Stimulated activated CD8-positive, alpha-beta memory T cell treated with anti-CD3 and anti-CD28 coated beads, Interleukin-4, amount 100 ng/mL, for 4 hours (primary cell): ENCODE measurements at places on chromosomes 7 and 10.

DNA sequence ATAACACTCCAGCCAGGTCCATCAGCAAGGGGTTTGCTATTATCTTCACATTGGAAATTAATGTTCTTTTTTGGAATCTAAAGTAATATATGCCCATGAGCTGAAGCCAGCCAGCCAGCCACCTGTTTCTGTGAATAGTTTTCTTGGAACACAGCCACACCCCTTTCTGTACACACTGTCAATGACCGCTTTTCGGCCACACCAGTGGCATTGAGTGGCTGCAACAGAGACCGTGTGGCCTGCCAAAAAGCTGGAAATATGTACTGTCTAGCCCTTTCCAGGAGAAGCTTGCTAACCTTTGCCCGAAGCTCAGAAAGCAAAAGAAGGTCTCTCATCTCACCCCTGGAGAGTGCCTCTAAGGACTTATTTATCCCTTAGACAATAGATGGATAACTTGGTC, 98.5 kb upstream of the NPS start:
- no peak for DNase-seq

GRCh38 chr7:52775876-52776275, 259.6 kb upstream of the POM121L12 start:
- no peak for DNase-seq

- DNase-seq = no peak
Measured at GRCh38 chr10:118516716-118517115, 78.7 kb downstream of the PRLHR start.

DNA sequence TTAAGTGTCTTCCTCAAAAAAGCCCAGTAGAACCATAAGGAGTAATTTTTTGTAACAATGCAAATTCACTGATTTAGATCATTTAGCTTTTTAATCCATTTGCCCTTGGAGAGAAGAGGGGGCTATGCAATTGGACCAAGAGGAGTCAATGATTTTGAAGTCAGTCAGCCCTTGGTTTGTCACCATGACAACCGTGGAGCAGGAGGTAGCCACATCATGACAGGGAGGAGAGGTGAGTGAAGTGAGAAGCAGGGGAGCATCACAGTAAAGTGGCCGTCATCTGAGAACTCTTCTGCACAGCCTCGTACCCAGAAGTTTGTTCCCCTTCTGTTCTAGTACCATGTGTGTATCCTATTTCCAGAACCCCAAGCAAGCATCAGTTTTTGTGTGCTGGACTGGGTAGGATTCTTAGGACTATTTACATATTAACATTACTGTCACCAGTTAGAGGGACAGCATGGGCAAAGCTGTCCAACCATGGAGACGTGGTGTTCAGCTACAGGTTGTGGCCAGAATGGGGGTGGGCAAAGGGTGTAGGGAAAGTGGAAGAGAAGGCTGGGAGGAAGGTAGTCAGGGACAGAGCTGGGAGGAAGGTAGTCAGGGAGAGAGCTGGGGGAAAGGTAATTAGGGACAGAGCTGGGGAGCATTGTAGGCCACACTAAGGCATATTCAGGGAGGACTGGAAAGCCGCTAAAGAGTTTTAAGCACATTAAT, 13.1 kb downstream of the UBE3C start:
- no peak for DNase-seq

GRCh38 chr7:103996639-103997038, 7.2 kb upstream of the RELN start:
- DNase-seq = no peak

DNA sequence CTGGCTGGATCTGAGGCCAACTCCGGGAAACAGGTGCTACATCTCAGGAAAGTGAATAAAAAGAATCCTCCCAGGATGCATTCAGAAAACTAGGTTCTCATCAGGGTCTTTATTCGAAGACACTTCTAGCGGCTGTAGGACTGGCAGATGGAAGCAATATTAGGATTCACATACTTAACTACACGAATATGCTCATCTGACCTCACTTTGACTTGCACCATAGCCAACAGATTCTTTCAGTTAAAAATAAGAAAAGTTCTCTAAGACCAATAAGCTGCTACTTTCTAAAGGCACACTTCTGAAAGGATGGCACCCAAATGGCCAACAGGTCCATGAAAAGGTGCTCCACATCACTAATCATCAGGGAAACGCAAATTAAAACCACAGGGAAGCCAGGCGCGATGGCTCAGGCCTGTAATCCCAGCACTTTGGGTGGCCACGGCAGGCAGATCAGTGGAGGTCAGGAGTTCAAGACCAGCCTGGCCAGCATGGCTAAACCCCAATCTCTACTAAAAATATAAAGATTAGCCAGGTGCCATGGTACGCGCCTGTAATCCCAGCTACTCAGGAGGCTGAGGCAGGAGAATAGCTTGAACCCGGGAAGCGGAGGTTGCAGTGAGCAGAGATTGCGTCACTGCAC, 258.0 kb downstream of the ZMYND11 start:
- DNase-seq = no peak

DNA sequence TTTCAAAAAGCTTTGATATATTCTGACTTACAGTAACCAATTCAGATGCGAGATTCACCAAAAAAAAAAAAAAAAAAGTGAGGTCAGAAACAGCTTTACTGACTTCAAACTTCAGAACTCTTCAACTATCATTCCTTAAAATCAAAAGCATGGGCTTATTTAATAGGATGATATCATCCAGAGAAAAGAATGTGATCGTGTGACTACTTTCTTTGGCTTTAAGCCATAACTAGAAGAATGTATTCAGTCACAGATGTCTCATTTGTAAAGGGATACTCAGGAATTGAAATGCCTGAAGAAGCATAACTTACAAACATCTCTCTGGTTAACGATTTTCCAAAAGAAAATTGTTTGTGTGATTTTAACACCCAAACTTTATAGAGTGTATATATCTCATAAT, 11.5 kb downstream of the TPK1 start:
- no peak for DNase-seq

DNA sequence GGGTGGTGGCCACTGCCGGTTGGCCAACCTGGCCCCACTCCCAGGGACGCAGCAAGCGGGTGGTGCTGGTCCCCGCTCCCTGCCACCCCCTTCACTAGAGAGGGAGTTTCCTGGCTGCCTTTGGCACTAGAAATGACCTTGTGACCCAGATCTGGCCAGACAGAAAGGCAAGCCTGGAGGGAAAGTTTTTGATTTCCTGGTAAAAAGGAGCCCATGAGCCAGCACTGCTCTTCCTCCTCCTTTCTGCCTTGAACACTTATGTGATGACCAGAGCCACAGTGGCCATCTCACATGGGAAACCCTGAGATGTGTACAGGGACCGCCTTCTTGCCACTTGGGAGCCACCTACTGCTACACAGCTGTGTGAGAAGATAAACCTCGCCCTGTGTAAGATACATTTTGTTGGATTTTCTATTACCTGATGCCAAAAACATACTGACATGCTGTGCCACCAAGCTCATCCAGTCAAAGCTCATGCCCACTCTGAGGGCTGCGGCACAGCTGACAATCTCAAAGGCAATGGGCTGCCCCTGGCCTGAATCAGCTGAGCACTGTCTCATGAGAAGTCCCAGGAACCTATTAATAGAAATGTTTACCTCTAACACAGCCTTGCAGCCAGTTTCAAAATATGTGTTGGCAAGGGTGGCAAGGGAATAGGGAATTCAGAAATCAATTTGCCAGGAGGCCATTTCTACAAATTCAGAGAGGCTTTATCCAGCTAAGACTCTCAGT, 94.0 kb downstream of the CYTH3 start:
- no peak for DNase-seq

DNA sequence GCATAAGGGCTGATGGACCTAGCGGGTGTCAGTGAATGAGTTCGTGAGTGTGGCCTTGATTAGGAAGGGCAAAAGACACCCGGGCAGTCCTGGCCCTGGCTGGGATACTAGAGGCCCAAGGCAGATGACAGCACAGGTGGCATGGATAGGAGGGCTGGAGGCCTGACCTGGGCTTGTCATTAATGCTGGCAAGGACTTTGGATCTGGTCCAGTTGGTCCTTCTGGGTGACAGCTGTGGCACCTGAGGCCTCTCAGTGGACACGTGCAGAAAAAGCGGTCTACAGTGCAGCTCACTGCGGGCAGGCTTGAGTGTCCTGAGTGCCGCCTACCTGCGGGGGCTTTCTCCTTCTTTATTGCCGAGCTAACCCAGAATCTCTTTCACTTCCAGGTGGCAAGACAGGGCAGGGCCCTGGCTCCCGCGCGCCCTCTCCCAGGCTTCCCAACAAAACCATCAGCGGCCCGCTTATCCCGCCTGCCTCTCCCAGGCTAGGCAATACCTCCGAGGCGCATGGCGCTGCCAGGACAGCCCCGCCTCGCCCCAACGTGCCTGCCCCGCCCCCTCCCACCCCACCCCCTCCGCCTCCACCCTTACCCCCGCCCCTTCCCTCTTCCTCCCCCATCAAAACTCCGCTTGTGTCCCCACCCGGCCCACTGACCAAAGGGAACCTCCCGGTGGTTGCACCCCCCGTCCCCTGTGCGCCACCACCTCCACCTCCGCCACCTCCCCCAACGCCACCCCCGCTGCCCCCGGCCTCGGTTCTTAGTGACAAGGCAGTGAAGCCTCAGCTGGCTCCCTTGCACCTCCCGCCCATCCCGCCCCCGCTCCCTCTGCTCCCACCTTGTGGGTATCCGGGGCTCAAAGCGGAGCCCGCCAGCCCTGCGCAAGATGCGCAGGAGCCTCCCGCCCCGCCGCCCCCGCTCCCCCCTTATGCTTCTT, 77.4 kb downstream of the WIPF3 start:
- no peak for DNase-seq

DNA sequence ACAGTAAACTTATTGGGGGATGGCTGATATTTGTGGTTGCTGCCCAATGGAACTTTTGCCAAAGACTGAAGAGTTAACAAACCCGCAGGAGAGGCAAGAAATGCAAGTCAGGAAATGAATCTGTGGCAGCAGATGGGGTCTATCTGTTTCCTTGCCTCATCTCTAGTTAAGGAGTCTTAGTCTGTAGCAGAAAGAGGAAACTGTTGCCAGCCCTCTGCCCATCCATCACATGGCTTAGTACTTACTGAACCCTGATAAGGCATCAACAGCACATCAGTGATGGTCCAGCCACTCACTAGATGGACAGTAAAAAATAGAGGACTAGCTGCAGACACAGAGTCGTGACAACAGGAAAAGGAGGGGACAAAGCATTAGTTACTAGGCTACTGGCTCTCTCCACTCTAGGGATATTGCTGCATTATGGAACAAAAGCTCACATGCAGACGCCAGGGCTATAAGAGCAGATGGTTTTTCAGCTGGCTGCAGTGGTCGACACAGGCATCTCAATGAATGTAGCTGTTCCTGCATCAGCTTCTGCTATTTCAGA, 614.7 kb downstream of the PARD3 start:
- DNase-seq = no peak

DNA sequence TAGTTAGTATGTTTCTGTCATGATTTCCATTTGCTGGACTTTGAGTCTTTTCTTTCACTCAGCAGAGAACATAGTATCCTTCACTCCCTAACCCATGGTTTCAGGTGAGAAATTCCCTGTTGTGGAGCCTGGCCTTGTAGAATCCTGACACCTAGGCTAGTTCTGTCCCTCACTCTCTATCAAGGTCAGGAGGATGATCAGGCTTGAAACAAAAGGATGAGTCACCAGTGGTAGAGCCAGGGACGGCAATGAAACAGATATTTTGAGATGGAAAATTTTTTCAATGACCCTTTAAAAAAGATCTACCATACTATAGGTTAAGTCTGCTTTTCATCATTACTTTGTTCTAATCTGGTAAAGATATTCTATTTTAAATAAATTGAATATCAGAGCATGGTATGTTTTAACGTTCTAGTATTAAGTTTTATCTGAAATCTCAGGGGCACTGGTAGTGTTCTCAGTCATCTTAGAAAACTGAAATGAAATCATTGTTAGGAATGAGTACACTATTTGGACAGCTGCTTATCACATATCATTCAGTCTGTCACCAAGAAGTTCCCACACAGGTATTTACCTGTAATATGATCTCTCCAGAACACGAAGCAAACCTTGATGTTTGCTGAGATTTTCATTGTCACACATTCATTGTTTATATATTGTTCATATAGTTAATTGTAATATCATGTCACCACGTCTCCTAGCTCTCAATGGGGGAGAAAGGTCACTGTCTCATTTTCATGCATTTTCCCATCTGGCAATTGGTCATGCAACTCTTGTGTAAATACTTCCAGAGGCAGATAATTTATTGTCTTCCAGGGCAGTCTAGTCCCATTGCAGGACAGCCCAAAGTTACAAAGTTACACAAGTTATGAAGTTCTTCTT, 299.9 kb upstream of the LRRTM3 start:
- DNase-seq = no peak

GRCh38 chr7:156257904-156258303, 382.7 kb upstream of the RNF32 start:
- DNase-seq = no peak

DNA sequence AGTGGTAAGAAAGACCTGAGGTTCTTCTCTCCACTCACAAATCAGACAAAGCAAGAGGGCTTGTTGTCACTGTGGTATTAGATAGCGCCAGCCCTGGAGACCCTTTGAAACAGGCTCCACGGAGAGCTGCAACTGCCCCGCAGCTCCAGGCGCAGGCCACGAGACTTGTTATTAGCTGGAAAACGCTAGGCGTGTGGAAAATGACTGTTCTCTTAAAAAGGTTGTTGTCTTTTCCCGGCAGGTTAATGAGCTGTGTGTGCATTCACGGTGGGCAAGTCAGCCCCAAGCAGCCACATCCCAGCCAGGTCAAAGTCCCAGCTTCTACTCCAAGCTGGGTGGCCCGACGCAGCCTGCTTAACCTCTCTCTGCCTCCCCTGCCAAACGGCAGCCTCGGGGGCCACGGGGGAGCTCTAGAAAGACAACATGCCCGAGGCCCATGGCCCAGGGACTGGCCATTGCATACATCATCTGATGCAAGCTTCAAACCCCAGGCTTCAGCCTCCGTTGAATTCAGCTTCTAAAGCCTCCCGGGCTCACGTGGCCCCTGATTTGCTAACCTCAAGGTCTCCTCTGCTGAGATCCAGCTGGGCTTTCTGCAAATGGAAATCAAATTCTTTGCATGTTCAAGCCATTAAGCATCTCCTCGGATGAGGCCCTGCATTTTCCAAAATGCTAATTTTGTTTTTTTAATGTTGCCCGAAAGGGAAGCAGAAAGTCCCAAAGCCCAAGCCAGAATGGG, 61.3 kb upstream of the DNAAF5 start:
- DNase-seq = no peak

- no peak for DNase-seq
Measured at GRCh38 chr7:30306976-30307375, 22.6 kb downstream of the ZNRF2 start.

DNA sequence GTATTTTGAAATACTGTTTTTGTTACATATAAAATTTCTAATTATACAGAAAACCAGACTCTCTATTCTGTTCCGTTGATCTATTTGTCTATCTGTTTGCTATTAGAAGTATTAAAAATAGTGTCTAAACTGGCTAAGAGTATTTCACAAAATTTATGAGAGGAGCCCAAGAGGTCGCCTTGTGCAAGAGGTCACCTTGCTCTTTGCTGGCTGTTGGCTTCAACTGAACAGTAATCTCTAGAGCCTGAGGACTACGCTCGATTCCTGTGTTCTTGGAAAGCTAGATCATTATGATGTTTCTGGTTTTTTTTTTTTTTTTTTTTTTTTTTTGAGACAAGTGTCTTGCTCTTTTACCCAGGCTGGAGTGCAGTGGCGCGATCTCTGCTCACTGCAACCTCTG, 428.6 kb downstream of the LRMDA start:
- DNase-seq = no peak
